M059J (cell line): ENCODE measurements at places on chromosomes 6 and 20.
A peak's percentile ranks its signal among the peaks of the same experiment; 100 is the strongest.

DNA sequence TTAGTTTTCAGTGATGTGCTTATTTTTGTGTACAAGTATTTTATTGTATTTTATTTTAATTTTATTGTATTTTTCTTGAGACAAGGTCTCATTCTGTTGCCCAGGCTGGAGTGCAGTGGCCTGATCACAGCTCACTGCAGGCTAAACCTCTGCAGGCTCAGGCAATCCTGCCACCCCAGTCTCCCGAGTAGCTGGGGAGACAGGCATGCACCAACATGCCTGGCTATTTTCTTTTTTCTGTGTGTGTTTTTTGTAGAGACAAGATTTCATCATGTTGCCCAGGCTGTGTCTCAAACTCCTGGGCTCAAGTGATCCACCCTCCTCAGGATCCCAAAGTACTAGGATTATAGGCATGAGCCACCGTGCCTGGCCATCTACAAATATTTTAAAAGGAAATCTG is 146.3 kb downstream of the MANEA start:
- no peak for DNase-seq

DNA sequence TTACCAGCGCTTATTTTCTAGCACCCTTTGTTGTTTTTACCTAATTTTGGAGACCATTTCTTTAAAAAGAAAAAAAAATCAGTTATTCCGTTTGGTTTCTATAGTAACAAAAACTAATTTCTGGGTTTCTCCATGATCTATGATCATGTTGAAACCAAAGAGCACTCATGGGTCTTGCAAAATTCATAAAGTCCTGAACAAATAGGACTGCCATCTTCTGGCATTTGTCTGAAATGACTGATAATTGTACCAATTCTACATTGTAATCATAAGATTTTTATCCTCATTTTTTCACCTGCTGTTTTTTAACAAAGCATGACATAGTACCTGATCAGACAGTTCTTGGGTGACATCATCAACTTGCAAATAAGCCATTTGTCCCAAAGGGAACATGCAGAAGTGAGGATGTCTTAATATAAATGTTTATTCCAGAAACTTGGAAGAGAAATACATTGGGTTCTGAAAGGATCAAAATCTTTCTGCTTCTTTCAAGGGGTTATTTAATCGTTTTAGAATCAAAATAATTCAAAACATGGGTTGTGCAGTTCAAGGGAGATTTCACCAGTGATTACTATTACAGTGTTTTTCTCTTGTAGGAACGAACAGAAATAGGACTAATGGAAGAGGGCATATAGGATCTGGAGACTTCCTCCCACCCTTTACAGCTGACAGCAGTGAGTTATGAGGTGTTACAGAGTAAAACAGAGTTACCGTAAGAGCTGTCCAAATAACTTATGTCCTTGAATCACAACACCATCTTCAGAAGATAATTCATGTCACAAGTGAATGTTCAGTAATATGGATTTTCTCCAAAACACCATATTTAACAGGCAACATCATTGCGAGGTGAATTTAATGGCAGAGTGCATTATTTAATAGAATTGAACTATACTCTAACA is 87.1 kb upstream of the GJE1 start:
- DNase-seq, result peak; percentile 54

GRCh38 chr6:44620922-44621321 is 233.4 kb downstream of the CDC5L start:
- DNase-seq, result no peak

- no peak for DNase-seq
Observed at GRCh38 chr6:28497306-28497705, 18.3 kb downstream of the GPX6 start.

DNA sequence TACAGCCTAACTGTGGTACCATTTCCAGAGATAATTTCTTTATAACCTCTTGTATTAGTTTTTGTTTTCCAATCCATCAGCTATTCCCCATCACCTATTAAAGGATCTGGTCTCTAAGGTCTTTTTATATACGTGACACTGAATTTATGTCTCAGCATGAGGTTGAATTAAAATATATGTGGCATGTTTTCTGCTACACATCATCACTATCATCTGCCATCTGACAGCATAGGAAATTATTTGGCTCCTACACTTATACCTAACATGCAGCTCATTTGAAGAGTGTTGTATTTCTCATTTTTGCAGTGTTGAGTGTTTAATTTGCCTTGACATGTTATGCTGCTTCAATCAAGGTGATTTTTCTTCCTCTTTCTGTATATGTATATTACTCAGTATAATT is 100.3 kb downstream of the LIN28B start:
- no peak for DNase-seq

GRCh38 chr20:57432862-57433491 is 41.8 kb downstream of the RBM38 start:
- no peak for DNase-seq

GRCh38 chr6:148370176-148370575 is 27.5 kb downstream of the SASH1 start:
- DNase-seq, result no peak

GRCh38 chr20:48751871-48752270 is 75.9 kb downstream of the PREX1 start:
- no peak for DNase-seq

DNA sequence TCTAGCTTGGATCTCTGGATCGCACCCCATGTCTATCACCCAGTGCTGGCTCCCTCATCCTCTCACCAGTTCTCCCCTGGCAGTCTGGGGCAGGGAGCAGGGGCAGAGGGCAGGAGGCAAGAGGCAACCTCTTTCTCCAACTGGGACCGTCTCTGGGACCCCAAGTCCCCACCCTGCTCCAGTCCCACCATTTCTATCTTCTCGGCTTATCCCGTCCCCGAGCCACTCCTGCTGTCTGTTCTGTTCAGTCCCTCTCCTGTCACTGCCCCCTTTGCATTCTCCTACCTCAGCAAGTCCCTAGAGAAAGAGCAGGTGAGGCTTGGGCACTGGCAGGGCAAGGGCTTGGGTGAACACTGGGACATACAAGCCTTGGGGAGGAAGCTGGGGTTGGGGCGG is 625 bp upstream of the TNXB start:
- DNase-seq, result no peak

GRCh38 chr6:88426005-88426404 is 259.9 kb upstream of the CNR1 start:
- DNase-seq, result no peak

- DNase-seq, result no peak
Observed at GRCh38 chr20:9354579-9354978, 159.8 kb upstream of the LAMP5 start.
